Neural crest cell (in vitro differentiated cells): ENCODE measurements at places on chromosomes 2 and 18. TPM values are rescaled to one million over a fixed set of nuclear protein-coding genes. Genes with fewer than 3 reads are reported as not detected.

The FAM124B gene
- not detected in 2 replicates for total RNA-seq

The CYS1 gene
- not detected in 2 replicates for total RNA-seq

The STEAP3 gene
- total RNA-seq = 0.73 and 0.77 TPM in 2 replicates

The RGPD4 gene
- total RNA-seq = 0.05 TPM in 1 of 2 replicates, not detected in the other

The FOXD4L1 gene
- total RNA-seq = 0.23 and 0.52 TPM in 2 replicates
